ENCODE measurements at places on chromosomes 5 and 9. TPM values are rescaled to one million over a fixed set of nuclear protein-coding genes. Genes with fewer than 3 reads are reported as not detected.

The SLC6A19 gene
- polyA plus RNA-seq = not detected

The PPP2R2B gene
- polyA plus RNA-seq = 0.34 TPM

The SLC36A3 gene
- not detected for polyA plus RNA-seq

The FOXD4 gene
- polyA plus RNA-seq = 0.21 TPM

The IL4 gene
- not detected for polyA plus RNA-seq

The BARHL1 gene
- polyA plus RNA-seq = not detected

The RGS3 gene
- 20.8 TPM for polyA plus RNA-seq

The IFNA13 gene
- not detected for polyA plus RNA-seq

The KCNV2 gene
- polyA plus RNA-seq = not detected

The PCDHB5 gene
- 1.6 TPM for polyA plus RNA-seq

The SH3PXD2B gene
- polyA plus RNA-seq = 23.6 TPM

The KIF20A gene
- 0.18 TPM for polyA plus RNA-seq

The DMRT3 gene
- not detected for polyA plus RNA-seq

The UNC5A gene
- 0.24 TPM for polyA plus RNA-seq

The SCGB3A2 gene
- not detected for polyA plus RNA-seq

The ELAVL2 gene
- not detected for polyA plus RNA-seq

The RNF38 gene
- polyA plus RNA-seq = 14.5 TPM
